ENCODE measurements at places on chromosomes 6 and 20.

DNA sequence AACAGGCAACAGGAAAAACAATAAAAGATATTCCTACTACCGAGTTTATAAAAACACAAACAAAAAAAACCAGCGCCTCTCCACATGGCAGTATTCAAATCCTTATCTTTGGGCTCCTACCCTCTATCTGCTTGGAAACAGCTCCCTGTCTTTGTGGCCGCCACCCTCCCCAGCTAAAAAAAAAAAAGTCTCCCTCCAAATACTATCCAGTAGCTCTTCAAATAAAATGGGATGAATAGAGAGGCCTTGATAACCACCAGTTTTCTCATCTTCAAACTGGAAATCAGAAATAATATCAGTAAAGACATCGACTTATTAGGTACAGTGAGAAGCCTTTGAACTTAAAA is 96.2 kb downstream of the PSMG4 start:
- no peak for ATAC-seq

DNA sequence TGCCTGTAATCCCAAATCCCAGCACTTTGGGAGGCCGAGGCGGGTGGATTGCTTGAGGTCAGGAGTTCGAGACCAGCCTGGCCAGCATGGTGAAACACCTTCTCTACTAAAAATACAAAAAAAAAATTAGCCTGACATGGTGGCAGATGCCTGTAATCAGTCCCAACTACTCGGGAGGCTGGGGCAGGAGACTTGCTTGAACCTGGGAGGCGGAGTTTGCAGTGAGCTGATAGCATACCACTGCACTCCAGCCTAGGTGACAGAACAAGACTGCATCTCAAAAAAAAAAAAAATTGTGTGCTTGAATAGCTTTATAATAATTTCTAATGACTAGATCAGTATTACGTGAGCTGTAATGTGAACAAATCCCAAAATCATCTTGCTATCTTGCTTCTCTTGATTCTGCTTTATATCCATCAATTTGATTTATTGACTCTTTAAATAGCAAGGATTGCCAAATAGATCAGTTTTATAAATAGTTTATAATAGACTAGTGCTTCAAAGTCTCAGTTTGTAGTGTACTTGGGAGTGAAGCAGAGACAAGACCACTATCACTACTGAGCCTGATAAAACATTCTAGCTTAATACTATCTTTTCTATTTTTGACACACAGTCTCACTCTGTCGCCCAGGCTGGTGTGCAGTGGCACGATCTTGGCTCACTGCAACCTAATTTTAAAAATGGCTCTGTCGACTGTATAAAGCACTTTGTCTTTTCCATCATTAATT is 7.1 kb downstream of the AMD1 start:
- no peak for ATAC-seq

GRCh38 chr20:19864130-19864529 is 106.1 kb downstream of the RIN2 start:
- no peak for ATAC-seq

DNA sequence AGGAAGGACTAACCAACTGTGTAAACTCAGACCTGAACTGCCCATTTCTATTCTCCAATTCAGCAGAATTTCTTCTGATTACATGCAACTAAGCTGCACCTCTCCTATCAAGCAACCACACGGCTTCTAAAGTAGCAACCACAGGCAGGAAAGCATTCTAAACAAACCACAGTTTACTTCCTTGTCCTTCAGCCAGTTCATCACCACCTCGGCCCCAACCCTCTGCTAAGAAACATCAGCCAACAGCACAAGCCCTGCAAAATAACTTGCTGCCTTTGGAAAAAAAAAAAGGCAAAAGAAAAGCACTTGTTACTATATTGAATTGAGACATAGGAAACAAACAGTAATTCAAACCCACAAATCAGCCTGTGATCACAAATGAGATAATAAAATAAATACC is 140.3 kb downstream of the NFATC2 start:
- no peak for ATAC-seq

- ATAC-seq, result no peak
Observed at GRCh38 chr20:49624317-49624716, 56.4 kb upstream of the PTGIS start.

- ATAC-seq, result no peak
Observed at GRCh38 chr6:90301816-90302215, 5.2 kb upstream of the BACH2 start.

- peak; percentile 80 for ATAC-seq
Observed at GRCh38 chr20:17898548-17898994, 70.0 kb downstream of the SNX5 start.

DNA sequence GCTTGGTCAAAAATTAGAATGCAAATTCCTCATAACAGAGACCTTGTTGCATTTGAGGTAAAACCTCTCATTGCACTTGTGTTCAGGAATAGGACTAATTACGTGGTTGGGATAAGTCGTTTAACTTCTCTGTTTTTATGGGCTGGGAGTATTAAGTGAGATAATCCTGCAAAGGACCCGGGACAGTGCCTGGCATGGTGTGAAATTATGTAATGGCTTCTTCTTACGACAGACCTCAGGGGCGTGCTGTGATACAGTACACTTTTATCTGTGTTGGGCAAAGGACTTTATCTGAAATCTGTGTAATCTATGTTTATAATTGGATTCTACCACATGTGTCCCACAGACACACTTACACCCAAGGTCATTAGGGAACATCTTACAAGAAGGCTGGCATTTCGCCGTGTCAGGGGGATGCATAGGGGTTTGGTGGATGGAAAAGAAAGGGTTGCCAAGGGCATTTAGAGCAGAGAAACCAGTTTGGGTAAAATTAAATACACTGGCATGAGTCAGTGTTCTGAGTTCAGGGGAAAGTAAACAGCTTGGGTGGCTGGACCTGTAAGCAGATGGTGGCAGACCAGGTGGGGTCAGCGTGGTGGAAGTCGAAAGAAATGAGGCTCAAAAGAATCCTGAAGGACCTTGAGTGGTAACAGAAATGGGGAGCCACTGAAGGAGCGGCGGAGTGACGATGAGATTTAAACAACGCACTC is 17.2 kb upstream of the RTF2 start:
- no peak for ATAC-seq

DNA sequence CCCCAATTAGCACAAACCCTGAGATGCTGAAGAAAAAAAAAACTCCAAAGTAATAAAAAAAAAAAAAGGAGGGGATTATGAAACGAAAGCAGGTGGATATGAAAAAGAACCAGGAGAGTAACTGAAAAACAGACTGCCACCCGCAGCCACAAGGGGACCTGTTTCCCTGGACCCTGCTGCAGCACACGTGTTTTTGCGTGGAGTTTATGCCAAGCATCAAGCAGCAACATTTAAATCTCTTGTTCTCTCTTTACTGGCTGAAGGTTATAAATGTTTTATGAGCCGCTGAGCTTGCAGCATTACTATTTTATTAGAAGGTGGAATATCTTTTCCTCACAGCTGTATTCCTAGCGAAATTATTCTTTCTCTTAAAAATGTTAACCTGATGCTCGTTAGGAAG is 131.6 kb upstream of the OLIG3 start:
- ATAC-seq, result no peak

GRCh38 chr20:38196592-38196991 is 31.5 kb upstream of the TGM2 start:
- ATAC-seq, result peak; percentile 19

DNA sequence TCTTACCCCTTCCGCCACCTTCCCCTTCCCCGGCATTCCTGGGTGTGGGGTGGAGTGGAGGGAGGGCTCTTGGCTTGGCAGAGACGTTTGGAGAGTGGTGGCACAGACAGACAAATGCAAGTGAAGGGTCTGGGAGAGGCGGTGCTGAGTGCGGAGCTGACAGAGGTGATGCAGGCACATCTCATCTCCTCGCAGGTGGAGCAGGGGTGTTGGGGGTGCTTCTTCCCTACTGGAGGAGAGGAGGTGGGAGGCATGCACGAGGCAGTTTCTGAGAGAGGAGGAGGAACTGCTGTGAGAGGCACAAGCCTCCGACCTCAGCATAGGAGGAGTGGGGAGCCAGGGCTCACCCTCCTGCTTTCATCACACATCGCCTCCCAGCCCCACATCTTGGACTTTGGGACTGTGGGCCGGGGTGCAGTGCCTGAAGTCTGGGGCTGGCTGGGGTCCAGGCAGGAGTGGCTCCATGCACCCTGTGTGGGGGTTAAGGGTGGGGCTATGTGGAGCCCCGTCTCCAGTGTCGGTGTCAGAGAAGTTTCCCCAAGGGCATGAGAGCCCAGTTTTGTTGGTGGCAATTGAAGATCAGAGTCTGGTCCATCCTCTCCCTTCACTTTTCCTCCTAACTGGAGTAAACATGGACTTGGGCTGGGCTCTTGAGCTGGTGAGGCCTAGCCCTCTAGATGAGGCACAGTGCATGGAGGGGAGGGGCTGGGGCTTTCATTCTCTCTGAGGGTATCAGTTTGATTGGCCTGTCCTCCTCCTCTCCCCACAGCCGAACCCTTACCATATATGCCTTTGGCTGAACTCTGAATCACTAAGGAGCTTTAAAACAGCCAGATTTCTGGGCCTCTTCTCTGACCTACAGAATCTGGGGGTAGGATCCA is 20.2 kb upstream of the SLC22A7 start:
- ATAC-seq, result no peak

- no peak for ATAC-seq
Observed at GRCh38 chr6:46046558-46047174, 31.0 kb upstream of the CLIC5 start.

DNA sequence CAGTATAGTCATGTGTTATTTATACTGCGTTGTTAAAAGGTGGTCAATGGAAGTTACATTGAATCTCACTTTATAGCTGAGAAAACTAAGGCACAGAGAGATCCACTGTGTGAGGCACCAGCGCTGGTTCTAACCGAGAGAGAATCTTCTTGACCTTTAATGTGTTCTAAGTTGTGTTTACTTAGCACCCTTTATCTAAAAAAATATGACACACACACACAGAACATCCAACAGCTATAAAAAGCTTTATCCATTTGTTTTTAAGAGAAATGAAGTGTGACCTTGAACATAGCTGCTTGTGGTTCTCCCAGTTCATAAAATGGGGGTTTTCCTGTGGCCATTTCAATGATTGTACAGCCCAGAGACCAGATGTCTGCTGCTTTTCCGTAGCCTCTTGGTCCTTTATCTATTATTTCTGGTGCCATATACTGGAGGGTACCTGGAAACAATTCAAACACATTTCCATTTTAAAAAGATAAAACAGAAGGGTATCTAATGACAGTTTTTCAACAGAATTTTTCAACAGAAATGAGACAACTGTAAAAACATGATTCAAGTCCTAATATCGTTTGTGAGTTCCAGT is 54.8 kb upstream of the MAP7 start:
- no peak for ATAC-seq

DNA sequence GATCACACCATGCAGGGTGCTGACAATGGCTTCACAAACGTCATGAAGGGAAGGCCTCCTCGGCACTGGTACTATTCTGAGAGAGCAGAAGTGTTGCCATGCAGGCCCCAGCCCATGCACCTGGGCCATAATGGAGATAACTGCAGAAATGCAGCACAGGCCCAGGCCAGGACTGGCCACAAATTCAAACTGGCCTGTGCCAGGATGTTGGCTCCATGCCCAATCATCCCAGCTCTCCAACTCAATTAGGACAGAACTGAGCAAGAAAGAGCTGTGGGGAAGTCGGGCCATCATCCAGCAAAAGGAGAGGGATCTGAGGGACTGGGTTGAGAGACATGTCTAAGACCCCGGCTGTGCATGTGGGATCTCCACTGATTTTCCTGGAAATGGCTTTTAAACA is 48.9 kb upstream of the SYNDIG1 start:
- no peak for ATAC-seq

GRCh38 chr6:96816301-96816817 is 20.9 kb downstream of the GPR63 start:
- ATAC-seq, result no peak

DNA sequence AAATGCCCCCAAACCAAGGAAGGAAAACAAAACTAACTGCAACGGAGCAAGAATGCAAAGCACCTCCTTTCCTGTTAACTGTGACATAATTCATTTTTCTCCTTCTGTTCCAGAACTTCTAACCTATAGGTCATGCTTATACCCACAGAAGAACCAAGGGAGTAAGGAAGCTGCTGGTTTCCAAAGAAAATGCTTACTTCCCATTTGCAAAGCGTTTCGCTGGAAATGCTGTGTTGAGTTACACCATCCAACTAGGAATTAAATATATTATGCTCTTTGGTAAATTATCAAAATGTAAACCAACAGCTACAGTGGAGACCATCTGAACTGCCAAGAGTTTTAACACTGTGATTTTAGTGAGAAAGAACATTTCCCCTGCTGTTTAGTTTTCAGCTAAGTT is 42.9 kb downstream of the ATXN1 start:
- ATAC-seq, result no peak

DNA sequence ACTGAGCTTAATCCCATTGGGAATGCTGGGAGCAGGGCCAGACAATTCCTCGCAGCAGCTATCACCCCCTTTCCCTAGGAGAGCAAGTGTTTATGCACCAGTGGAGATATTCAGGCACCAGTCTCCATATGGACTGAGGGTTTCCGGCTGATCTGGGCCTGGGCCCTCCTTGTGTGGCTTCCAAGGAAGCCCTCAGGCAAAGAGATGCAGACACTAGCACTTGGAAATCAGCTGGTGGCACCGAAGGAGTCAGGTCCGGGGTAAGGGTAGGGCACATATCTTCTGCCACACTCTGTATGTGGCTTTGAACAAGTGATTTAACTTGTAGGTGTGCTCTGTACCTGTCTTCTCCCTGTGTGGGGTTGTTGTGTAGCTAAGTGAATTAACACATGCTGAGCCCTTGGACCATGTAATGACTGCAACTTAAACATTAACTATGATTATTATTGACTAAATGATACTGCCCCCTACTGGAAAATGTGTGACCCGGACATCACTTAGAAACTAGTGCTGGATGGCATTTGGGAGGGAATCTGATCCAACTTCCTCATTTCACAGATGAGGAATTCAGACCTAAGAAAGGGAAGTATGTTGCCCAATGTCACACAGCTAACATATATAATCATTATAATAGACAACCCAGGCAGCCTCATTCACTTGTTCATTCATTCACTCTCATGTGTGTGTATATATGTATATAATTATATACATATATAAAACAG is 19.3 kb upstream of the WFDC2 start:
- peak; percentile 31 for ATAC-seq

DNA sequence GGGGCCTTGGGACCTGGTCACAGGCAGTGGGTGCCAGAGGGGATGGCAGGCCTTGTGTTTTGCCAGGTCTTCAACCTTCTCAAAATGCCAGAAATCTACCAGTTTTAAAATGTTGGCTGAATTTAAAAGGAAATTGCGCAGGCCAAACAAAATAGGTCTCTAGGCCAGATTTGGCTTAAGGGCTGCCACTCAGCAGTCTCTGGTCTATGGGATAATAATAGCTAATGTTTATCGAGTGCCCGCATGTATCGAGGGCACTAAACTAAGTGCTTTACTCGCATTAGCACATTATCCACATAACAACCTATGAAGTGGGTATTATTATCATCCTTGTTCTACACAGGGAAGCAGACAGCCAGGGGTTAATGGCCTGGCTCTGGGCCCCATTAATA is 11.0 kb downstream of the E2F3 start:
- ATAC-seq, result no peak

DNA sequence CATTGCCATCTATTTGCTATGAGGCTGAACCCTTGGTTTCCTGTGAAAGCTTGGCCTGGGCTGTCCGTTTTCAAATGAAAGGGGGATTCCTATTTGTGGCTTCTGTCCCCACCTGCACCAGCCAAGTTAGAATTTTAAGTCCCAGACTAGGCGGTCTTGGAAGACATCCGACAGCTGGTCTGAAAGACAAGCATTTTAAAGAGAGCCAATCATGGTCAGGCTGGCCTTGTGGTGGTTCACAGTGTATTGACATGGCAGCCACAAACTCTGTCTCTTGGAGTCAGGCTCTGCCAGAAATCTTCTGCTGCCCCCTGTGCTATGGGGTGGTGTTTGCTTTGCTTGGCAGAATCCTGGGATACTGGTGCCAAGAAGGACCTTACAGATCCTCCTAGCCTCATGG is 319.2 kb upstream of the MOCS1 start:
- ATAC-seq, result no peak

- no peak for ATAC-seq
Observed at GRCh38 chr6:36331381-36331780, 5.3 kb downstream of the BNIP5 start.
